ENCODE measurements at places on chromosomes 11 and 22.
A peak's percentile ranks its signal among the peaks of the same experiment; 100 is the strongest.

DNA sequence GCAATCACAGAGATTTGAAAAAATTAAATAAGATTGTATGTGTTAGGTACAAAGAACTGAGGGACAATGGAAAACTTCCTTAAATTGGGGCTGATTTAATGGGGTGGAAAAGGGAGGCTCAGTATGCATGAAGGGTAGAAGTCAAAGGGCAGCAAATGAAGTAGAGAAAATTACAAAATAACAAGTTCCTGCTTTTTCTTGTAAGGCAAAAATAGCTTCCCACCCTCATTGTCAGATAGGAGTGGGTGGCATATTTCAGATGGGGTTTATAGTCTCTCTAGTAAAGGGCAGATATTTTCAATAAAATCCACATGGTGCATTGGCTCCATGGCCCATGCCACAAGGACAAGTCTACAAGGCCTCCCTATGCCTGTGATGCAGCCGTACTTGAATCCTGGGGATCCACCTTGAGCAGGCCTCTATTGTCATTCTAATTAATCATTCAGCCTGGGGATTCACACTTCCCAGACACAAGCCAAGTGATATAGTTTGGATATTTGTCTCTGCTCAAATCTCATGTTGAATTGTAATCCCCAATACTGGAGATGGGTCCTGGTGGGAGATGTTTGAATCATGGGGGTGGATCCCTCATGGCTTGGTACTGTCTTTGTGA is 36.7 kb upstream of the SESN3 start:
- no peak for DNase-seq

DNA sequence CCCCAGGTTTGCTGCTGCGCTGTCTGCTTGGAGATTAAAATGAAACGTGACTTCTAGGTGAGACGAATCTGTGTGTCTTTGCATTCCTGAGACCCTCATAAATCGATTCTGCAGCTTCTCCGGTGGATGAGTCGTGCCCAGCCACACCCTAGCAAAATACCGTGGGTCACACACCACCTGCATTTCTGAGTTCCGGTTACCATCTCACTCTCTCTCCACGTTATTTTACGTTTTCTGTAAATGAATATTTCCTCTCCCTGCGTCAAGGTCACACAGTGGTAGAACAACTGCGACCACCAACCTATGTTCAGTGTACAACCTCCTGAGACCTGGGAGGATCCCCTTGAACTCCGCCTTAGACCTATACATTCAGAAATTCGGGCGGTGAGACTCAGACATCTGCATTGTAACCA is 1.1 kb downstream of the YWHAH start:
- DNase-seq: no peak

DNA sequence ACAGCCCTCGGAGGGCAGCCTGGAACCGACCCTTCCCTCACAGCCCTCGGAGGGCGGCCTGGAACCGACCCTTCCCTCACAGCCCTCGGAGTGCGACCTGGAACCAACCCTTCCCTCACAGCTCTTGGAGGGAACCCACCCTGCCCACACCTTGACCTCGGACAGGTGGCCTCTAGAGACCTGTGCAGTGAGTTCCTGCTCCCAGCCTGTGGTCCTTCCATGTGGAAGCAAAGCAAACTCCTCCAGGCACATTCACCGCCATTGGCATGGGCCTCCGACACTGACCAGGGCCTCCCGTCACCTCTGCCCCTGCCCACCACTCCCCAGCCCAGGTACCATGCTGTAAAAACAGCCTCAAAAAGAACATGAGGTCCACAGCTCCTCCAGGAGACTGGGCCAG is 272.1 kb downstream of the BRD1 start:
- no peak for DNase-seq

DNA sequence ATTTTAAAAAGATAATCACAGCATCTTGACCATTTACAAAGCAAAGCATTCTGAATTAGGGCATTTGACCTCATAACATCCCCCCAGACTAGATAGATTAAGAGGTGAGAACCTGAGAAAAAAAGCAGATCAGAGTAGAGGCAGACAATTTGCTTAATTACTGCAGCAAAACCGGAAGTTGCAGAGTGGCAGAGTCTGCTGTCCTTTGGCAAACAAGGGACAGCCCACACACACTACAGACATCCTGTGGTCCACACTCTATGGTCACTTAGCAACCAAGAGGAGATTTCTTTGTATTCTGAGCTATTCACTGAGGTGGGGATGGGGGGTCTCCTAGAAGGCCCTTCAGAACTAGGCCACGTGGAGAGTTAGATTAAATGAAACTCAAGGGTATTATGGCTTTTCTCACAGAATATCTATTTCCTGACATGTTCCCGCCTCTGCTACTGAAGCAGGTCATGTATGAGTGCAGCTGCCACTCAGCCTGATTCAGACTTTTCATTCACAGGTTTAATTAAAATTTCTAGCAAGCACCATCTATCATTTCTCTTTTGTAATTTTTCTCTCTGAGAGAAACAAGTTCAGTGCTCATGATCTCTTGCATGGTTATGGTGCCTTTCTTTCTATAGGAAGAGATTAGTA is 48.5 kb downstream of the SVIP start:
- DNase-seq: no peak

- DNase-seq: no peak
Measured at GRCh38 chr11:26878959-26879581, 114.8 kb upstream of the FIBIN start.

DNA sequence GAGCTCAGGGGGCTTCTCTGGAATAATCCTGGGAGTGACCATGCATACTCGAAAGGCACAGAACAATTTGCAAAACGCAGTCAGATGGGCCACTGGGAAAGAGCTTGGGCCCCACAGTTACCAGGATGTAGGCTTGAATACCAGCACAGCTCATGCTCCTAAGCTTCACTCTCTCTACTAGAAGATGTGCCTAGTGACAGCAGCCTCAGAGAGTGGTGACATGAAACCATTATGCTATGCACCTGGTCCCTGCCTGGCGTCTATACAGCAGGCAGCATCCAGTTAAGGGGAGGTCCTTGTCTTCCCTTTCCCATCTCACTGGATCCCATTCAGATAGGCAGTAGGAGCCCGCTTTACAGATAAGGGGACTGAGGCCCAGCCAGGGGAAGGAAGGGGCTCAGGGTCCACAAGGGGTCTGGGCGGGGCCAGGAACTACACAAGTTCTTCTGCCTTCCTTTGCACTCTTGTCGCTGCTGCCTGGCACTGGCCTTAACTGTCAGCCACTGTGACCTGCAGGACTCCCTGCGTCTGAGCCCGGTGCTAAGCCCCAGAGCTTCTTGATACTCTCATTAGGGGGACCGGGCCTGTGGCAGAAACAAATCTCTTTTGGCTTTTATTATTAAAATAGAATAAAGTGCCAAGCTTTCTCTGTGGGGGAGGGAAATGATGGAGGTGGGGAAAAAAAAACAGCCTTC is 21.2 kb upstream of the RASD2 start:
- no peak for DNase-seq

- DNase-seq: no peak
Measured at GRCh38 chr22:44293034-44293433, 19.7 kb downstream of the SHISAL1 start.

- no peak for DNase-seq
Measured at GRCh38 chr22:24120044-24120443, 61.2 kb upstream of the SUSD2 start.

GRCh38 chr22:28918550-28919271 is 35.3 kb downstream of the ZNRF3 start:
- DNase-seq: no peak

DNA sequence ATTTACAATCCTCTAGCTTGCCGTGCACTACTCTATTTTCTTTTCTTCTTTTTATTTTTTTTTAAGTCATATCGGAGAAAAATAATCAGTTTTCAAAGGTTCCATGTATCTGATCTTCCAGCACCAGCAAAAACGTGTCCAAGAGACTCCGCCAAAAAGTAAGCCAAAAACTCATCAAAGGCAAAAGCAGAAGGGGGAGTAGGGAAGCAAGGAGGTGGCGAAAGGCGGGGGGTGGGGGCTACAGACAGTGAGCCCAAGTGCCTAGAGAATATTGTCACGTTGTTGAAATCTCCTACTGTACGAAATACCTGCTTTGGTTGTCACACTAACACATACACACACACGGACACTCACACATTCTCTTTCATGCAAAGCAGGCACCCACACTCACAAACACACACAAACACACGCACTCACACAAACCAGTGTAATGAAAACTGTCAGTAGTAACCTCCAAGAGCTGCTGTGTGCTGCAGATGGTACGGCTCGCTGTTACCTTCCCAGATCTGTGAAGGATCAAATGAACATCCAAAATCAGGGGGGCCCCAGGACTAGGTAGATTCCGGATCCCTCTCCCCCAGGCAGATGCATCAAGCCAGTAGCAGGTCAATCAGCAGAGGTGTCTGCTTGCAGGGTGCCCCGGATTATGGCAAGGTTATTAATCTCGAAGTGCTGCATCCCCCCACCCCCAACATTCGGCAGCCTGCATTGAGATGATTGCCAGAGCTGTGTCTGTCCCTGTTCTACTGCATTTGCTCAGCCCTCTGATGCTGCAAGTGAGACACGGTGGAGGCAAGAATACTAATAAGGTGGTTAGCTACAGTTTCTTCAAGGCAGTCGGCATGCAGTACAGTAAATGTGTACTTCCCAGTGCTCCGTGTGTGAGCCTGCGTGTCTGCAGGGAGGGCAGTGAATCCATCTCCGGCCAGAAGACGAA is at the start of gene LRRC4C:
Gene LRRC4C, minus strand, starts transcription at position 188 of the 937 bp plus-strand sequence.
- DNase-seq: no peak

DNA sequence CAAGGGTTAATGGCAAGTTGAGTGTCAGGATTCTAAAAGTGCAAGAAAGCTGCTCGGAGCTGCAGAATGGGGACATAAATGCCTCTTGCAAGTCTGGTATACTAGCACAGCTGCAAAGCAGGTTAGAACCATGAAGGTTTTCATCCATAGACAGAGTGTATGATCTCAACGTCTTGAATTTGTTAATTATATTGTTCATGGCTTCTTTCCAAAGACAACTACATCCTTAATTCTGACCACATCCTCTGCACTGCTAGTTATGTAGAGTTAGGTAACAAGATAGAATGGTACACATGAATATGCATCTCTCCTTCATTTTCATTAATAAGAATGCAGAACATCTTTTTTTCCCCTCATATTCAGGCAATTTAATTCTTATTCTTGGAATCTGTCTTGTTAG is 34.2 kb downstream of the EXPH5 start:
- DNase-seq: no peak

DNA sequence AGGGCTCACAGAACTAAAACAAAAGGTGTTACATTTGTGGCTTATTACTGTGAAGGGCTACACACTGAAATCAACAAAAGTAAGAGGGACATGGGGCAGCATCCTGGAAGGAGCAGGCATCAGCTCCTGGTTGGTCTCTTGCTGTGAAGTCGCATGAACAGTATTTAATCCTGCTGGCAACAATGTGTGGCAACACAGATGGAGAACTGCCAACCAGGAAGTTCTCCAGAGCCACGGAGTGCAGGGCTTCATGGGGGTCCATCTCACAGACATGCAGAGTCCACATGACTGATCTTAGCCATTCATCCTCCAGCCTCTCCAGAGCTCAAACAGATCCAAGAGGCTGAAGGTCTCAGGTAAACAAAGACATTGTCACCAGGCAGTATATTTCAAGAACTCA is 32.8 kb upstream of the FGF3 start:
- no peak for DNase-seq

GRCh38 chr22:19419464-19420178 is 11.9 kb downstream of the HIRA start:
- DNase-seq: peak; percentile 47

GRCh38 chr11:19811380-19811779 is 98.7 kb downstream of the NAV2 start:
- DNase-seq: no peak

- DNase-seq: no peak
Measured at GRCh38 chr22:39797528-39798147, 95.9 kb downstream of the ENTHD1 start.

DNA sequence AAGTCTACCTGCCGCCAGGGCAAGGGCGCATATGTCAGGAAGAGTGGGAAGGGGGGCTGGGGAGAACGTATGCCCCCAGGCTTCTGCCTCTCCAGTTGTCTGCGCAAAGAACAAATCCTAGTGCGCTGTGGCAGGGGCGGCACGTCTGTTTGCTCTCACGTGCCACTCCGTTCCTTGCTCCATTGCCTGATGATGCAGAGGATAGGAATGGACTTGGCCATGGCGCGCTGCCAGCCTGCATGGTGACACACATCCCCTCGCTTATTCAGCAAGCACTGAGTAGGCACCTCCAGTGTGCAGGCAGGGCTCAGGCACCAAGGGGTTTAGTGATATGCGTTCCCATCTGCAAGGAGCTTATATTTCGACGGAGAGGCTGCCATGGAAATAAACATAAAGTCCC is 45.4 kb upstream of the SLC22A12 start:
- DNase-seq: no peak

DNA sequence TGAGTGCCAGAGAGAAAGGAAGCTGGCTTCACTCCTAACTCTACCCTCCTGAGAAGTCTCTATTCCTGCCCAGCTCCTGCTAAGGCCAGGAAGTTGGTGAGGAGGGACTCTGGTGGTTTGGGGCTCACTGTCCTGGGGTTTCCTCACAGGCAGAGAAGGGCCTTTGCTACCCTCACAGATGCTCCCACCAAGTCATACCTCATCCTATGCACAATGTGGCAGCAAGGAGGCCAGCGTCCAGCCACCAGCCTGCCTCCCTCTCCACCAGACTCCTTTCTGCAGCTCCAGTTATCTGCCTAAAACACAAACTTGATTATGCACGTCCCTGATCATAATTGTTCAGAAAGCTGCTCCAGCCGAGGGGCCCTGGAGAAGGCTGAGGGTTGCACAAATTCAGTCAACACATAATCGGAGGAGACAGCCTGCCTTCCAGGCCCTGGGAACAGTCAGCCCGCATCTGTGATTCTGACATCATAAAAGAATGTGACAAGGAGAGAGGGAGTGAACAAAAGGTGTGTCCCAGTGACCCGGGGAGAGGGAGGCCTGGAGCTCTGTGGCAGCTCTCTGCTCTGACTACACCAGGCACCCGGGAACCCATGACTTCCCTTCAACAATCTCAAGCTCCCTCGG is 28.8 kb downstream of the DKK3 start:
- DNase-seq: no peak

GRCh38 chr11:1763796-1764661 is at the start of gene CTSD:
Gene CTSD, minus strand, starts transcription at chr11:1763927. Its CDS starts 68 bp downstream, at chr11:1763859.
- DNase-seq: peak; percentile 82

GRCh38 chr22:43550672-43551071 is 138.9 kb downstream of the MPPED1 start:
- no peak for DNase-seq

GRCh38 chr11:118629761-118630661 is 22.6 kb downstream of the PHLDB1 start:
- no peak for DNase-seq

DNA sequence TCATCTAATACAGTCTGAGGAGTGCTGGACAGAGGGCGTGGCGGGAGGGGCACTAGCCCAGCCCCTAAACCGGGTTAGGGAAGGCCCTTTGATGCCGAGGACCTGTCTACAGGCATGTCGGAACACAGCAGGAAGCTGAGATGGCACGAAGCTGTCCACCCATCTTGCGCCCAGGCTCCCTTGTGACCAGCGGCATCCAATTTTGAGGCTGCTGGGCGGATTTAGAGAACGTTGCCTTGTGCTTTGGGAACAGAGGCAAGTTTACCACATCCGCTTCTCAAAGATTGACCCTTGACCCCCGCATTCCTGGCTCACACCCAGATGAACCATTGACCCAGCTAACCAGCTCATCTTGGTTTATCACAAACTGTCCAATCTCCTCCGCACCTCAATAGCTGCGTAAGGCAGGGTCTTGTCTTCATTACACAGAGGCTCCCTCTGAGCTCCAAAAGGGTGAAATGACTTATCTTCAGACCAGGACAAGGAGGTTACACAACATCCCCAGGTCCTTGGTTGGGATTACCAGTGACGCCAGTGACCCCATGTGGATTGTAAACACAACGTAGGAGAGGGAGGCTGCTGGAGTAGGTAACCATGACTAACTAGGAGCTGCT is 4.5 kb downstream of the FAM83F start:
- DNase-seq: no peak
